Omental fat pad (tissue), 4 donors: ENCODE measurements at places on chromosomes 3 and 15. TPM values are rescaled to one million over a fixed set of nuclear protein-coding genes. Genes with fewer than 3 reads are reported as not detected.

The CYP8B1 gene
- 0.19 TPM for total RNA-seq

The MKRN2OS gene
- total RNA-seq, result not detected

The ITPKA gene
- 2.0 TPM for total RNA-seq

The CGNL1 gene
- 4.7 TPM for total RNA-seq

The COL6A5 gene
- not detected for total RNA-seq

The ATP13A4 gene
- not detected for total RNA-seq

The ASB14 gene
- not detected for total RNA-seq

The CFAP91 gene
- total RNA-seq, result 2.2 TPM

The PIK3CB gene
- 22.9 TPM for total RNA-seq

The PRSS50 gene
- not detected for total RNA-seq

The LTF gene
- total RNA-seq, result 3.0 TPM

The PTX3 gene
- total RNA-seq, result 727 TPM

The DUOXA2 gene
- total RNA-seq, result not detected

The MCF2L2 gene
- 0.31 TPM for total RNA-seq

The ADCY5 gene
- 86.8 TPM for total RNA-seq

The TMC3 gene
- not detected for total RNA-seq

The OR5H15 gene
- not detected for total RNA-seq

The ADAMTS17 gene
- 2.0 TPM for total RNA-seq

The COLQ gene
- 3.9 TPM for total RNA-seq

The ANKRD34C gene
- not detected for total RNA-seq

The FRMD5 gene
- 0.13 TPM for total RNA-seq

The SH3GL3 gene
- total RNA-seq, result 1.0 TPM

The GOLGA8T gene
- total RNA-seq, result not detected

The MKRN3 gene
- total RNA-seq, result not detected
